Activated T-helper 17 cell treated with anti-CD3 and anti-CD28 coated beads, Interleukin-2, amount 50 U/mL, for 72 hours (primary cell): ENCODE measurements at places on chromosomes 2 and 18.

DNA sequence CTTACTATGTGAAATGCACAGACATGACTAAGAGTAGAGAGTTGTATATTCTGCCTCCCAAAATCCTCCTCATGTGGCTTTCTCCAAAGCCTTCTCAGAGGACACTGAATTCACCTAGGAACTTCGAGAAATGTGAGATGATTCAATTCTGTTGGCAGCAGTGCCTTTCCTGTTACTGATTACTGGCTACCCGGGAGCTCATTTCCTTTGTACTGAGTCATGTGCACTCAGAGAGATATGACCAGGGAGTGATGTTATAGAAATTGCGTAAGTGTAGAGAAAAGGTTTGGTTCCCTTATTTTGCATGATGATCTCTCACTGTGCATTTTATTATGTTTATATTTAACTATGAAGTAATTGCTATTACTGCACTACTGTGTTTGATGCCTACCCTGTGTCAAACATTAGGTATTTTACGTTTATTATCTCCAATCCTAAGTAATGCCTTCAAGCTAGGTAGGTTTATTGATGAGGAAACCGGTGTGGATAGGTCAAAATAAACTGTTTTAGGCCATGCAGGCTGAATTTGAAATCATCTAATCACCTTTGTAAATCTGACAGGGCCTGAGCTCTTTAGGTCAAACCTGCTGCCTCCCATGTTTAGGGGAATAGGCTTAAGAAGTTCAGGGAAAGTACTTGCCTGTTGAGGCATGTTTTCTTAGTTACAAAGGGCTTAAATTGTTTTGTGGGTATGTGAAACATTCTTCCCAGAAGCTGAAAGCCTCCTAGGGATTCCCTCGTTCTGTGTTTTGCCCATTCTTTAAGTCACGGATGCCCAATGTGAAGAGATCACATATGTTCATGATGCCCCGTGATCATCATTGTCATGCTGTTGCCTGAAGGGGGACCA lies 86.8 kb downstream of the FMNL2 start:
- ATAC-seq, result peak; percentile 75

DNA sequence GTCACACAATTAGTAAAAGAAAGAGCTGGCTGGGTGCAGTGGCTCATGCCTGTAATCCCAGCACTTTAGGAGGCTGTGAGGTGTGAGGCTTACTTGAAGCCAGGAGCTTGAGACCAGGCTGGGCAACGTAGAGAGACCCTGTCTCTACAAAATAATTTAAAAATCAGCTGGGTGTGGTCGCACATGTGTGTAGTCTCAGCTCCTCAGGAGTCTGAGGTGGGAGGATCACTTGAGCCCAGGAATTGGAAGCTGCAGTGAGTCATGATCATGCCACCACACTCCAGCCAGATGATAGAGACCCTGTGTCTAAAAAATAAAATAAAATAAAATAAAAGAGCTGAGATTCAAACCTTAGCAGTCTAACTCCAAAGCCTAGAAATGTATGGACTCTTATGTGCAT lies 39.0 kb upstream of the NEDD4L start:
- no peak for ATAC-seq

DNA sequence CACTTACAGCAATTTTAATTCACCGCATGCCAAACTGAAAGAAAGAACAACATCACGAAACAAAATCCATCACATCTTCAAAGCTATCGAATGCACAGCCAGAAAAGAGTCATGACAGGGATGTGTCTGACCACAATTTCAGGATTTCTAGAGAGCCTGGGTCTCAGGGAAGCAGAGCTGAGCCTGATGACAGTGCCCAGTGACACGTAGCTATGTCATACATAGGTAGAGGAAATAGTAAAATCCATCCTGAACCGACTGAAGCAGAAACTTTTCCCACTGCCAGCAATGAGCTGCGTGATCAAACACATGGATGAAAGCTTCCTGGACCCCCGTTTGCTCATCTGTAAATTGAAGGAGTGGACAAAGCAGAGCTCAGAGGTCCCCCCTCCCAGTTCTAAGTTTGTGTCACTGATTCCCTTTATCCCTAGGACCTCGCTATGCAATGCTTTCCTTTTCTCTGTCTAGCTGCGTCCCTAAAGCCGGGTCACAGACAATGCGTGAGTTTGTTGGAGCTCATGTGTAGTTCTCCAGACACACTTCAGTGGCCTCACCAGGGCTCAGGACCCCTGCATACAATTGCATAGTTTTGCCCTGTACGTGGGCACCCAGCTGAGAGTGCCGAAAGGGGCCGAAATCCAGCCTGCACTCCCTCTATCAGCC lies 37.6 kb downstream of the CCBE1 start:
- ATAC-seq, result no peak

GRCh38 chr2:69683170-69683971 lies 39.8 kb upstream of the AAK1 start:
- peak; percentile 65 for ATAC-seq

- ATAC-seq, result peak; percentile 60
These were observed 29.4 kb downstream of the PSTPIP2 start for GRCh38 chr18:46042571-46043123.
